ENCODE measurements at places on chromosomes 6 and 20.

- DNase-seq: no peak
Measured at GRCh38 chr6:149054559-149055194, 262.8 kb upstream of the TAB2 start.

GRCh38 chr20:53706008-53706465 is 112.4 kb upstream of the ZNF217 start:
- no peak for DNase-seq

GRCh38 chr20:46990017-46990595 is 95.5 kb downstream of the EYA2 start:
- DNase-seq: no peak

DNA sequence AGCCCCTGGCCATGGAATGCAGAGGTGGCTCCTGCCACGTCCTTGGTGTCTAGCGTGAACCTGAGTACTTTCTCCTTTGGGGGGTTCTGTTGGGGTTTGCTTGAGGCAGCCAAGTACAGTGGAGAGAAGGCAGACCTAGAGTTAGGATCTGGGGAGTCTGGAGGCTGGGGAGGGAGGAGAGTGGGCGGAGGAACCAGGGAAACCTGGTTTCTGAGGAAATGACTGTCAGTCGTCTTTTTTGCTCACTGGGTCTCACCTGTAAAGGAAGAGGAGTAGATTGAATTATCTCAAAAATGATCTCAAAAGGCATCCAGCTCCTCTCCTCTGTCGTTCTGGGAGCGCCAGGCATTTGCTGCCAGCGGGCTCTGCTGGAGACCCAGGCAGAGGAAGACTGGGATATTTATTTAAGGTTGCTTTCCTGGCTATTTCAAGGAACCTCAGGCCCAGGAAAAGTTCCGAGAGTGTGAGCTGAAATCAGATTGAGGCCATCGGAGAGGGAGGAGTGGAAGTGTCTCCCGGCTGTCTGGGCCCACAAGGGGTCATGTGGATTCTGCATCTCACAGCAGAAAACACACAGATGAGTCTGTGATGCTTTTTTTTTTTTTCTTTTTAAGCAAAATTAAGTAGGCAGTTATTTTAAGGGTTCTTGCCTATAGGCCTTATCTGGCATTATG is 16.1 kb downstream of the EPB41L1 start:
- DNase-seq: no peak

GRCh38 chr20:24954566-24954965 is 5.5 kb downstream of the CST7 start:
- DNase-seq: peak; percentile 61

DNA sequence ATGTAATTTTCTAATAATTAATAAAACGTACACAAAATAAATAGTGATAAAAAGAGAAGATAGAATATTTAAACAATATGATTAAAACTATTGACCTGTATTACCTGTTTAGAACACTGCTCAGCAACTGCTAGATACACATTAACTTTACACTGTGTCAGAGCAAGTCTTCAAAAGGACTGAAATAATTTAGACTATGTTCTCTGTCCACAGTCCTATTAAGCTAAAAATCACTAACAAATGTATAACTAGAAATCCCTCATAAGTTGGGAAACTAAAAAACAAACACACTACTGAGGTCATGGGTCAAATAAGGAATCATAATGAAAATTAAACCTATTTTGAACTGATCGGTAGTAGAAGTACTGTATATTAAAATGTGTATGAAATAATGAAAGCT is 181.7 kb downstream of the QKI start:
- no peak for DNase-seq

GRCh38 chr6:84137989-84138575 is 89.4 kb downstream of the CEP162 start:
- no peak for DNase-seq

GRCh38 chr6:159777240-159777904 is 12.0 kb downstream of the TCP1 start:
- no peak for DNase-seq

DNA sequence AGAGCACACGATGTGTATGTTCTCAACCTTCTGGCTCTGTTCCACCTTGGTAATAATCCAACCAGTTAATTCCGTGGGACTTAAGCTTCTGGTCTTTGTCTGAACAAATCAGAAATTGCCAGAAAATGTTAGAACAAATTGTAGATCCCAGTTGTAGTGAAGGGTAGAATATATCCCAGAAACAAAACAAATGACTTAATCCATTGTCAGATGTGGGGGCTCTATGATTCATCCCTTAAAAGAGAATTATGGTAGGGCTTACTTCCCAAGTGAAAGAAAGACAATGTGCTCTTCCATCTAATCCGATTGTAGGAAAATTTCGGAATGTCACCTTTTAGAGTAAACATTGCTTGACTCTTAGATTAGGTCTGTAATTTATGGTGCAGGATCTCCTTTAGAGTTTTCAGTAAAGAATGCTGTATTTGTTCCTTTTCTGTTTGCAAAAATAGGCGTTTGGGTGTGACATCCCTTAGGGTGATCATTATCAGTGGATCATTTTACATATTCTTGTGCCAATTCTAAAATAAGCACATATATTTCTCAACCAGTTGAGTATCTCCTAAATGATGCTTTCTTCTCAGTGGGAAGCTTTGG is 234.5 kb upstream of the ZNF217 start:
- peak; percentile 44 for DNase-seq

DNA sequence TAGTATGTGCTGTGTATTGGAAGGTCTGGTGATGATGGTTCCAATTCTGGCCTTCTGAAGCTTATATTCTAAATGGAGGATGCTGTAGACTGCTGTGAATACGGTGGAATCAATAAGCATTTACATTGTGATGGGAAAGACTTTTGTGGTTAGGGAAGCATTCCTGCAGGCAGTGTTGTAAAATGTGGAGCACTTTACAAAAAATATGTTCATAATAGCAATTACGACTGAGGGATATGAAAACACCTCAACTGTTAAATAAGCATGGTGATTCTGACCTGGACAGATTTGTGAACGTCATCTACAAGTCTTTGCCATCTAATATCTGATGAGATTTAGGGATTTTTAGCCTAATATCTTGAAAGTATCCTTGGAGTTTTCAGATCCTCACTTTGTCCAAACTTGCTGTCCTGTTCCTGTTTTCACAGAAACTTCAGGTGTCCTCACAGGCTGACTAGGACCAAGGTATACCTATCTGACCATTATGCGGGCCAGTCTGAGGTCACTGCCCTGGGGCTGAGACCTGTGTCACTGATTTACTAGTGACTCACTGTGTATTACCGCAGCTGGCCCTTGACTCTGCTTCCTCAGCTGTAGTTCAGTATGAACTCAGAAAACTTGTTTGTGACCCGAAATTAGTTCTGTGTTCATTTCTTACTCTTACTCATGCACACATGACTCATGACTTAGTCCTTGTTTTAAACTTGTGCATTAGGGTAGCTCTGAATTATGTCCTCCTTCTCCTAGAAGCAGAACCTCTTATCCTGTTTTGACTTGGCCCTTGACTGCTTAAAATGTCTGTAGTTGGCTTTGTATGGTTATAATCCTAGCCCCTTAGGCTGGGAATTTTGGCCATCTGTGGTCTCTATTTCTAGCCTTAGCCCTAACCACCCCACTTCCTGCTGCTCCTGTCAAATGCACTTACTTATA is 343.0 kb downstream of the CDKAL1 start:
- DNase-seq: peak; percentile 82

DNA sequence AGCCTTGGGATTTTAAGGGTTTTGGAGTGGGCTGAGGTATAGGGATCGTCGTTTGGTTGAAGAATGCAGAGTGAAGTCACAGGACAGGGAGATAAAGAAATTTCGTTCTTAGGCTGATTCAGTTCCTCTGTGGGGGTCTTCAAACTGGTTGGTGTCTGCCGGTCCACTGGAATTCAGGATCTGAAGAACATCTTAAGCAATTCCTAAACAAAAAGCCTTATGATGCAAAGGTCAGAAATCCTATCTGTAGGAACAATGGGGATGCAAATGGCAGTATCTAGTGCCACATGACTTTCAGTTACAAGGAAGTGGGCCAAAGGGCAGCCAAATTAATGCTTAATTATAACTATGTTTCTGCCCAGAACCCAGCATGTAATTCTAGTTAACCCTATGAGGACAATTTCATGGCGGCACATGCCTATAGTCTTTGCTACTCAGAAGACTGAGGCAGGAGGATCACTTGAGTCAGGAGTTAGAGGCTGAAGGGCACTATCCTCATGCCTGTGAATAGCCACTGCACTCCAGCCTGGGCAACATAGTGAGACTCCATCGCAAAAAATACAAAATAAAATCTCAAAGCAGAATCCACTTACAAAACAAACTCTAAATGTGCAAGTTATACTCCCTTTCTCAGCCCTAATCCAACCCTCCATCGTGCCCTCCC is 4.6 kb upstream of the SLC2A10 start:
- no peak for DNase-seq

DNA sequence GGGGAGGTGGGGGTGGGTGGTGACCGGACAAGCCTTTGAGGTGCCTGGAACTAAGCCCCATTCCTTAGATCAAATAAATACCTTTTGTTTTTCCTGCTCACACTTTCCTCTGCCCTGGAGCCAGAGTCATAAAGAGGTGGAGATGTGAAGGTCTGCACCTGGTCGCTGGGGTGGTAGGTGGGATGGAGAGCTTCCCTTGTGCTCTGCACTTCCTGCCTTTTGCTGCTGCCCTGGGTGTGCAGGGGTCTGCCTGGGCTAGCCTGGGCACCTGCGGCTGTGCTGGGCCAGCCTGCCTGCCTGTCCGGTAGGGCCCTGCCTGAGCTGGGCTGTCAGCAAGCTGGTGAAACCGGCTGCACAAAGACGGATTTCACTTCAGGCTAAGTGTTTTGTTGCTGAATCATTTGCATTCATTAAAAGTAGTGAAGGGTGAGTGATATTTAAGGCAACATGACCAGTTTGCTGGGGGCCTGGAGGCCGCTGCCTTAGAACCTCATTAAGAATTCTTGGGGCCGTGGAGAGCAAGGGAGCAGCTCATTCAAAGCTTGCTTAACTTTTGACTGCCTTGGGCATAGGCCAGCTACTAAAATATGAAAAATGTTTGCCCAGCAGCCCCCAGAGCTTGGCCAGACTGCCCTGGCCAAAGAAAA is 20.5 kb downstream of the PTK7 start:
- DNase-seq: no peak

GRCh38 chr6:41451515-41452163 is 94.5 kb upstream of the FOXP4 start:
- DNase-seq: no peak

DNA sequence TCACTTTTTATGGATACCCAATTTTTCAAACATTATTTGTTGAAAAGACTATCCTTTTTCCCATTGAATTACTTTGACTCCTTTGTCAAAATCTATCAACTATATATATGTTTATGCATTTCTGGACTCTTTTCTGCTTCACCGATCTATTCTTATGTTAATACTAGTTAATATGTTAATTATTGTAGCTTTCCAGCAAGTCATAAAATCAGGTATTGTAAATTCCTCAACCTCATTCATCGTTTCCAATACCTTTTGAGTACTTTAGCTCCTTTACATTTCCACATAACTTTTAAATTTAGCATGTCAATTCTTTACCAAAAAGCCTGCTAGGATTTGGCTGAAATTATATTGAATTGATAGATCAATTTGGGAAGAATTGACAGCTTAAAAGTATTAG is 407.3 kb downstream of the ARHGAP18 start:
- no peak for DNase-seq

GRCh38 chr6:138773177-138774091 is at the start of gene CCDC28A:
Gene CCDC28A (plus strand): TSS chr6:138773769. CDS start chr6:138776121, 2,352 bp downstream.
- DNase-seq: peak; percentile 95

DNA sequence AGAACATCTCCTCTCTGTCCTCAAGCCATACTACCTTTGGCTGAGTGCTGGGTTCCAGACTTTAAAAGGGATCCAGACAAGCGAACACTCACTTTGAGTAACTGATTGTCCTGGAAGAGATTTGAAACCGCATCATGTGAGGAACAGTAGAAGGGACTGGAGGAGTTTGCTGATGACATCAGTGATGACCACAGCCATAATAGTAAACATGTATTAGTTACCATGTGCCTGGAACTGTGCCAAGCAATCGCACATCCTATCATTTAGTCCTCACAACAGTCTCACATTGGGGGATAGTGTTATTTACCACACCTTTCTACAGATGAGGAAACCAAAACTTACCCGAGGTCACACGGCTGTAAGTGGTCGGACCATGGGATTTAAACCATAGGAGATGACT is 39.8 kb downstream of the ARMC2 start:
- DNase-seq: peak; percentile 19

GRCh38 chr20:51176876-51177275 is 154.0 kb upstream of the KCNG1 start:
- DNase-seq: no peak

DNA sequence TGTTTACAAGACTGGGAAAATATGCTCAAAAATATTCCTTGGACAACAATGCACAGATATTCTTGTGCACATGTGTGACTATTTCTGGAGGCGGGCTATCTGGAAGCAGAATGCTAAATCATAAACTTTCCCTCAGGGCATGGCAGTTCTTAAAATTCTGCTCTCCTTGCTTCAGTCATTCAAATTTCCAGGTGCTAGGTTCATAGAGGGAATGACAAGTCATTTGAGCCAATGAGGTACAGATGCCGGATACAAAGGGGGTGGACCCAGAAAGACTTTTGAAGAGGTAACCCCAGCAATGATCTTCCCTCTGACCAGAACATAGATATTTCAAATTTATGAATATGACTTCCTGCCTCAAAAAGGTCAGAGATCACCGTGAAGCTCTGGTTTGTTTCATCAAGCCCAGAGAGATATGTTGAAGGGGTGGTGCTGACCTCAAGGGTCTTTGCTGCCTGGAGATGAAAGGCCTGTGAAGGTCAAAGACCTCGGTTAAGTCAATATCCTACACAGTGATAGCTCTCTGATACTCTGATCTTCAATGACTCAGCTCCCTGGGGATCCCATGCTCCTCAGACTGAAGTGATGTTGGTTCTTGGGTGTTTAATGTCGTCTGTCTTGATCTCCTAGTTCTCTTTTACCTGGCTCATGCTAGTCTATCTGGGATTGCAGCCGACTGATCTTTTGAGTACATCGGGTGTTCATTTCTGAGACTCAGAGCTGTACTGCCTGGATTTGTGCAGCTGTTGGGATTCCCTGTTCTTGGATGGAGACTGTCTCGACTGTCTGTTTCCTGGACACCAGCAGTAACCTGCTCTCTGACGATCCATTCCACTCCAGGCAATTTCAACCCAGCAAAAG is 47.5 kb upstream of the TSHZ2 start:
- no peak for DNase-seq

GRCh38 chr6:7016226-7016625 is 91.5 kb upstream of the RREB1 start:
- peak; percentile 89 for DNase-seq

GRCh38 chr6:154380741-154381140 is 24.1 kb upstream of the IPCEF1 start:
- peak; percentile 39 for DNase-seq

DNA sequence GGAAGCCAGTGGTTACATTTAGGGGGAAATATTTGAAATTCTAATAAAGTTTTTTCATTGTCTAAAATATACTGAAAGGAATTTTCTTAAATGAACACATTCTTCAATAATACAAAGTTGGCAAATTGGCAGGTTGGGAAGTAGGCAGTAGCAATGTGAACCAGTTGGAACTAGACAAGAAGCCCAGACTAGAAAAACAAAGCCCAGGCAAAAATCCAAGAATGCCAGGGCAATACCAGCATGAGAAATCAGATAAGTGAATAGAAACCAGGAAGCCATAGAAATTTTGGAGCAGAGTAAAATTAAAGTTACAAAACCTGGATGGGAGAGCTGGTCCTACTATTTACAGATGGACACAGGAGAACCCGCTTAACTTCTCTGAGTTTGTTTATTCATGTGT is 52.2 kb downstream of the TPBG start:
- DNase-seq: no peak
